ENCODE measurements at places on chromosomes 5 and 9.

DNA sequence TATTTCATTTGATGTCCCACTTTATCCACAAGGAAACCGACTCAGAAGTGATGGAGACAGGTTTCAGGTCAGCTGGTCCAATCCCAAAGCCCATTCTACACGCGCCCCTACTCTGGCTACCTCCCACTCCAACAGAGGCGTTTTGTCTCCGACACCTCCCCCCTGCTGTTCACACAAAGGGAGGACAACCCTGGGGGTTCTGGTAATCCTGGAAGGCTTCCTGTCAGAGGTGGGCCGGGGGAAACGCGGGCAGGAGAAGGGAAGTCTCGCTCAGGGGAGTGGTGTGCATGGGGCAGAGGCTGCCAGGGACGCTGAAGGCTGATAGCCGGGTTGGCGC, 39.7 kb upstream of the GABRP start:
- no peak for DNase-seq

DNA sequence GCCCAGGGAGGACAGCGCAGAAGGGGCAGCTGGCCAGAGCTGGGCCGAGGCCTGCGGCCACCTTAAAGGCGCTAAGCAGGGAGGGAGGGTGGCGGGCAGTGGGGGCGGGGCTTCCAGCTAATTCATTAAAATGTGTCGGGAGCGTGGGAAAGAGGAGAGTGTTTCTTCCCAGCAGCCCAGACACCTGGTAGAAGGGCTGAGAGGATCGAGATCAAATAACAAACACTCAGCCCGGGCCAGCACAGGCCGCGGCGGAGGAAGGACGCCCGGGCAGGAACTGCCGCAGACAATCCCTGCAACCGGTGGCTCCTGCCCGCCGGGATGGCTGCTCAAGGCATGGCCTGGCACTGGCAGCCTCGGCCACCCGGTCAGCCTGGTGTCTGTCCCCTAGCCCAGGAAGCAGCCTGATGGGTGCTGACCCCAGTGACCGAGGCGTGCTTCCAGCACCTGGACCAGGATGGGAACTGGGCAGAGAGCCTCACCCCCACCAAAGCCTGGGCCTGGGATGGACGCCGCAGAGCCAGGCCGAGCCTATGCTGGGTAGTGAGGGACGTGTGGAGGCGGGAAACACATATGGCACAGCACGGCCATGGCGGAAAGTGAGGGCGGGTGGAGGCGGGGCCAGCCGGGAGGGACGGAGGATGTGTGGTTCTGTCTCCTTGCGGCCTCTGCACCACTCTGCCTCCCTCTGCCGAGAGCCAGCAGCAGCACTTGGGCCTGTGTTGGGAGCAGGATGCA, 3.2 kb upstream of the NRARP start:
- no peak for DNase-seq

DNA sequence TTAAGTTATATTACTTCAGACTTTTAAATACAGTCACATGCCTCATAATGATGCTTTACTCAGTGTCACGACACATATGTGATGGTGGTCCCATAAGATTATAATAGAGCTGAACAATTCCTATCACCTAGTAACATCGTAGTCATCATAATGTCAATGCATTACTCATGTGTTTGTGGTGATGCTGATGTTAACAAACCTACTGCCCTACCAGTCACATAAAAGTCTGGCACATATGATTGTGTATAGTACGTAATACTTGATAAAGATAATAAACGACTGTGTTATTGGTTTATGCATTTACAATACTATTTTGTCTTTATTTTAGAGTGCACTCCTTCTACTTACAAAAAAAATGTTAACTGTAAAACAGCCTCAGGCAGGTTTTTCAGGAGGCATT, 103.7 kb downstream of the PAM start:
- DNase-seq, result peak; percentile 47

DNA sequence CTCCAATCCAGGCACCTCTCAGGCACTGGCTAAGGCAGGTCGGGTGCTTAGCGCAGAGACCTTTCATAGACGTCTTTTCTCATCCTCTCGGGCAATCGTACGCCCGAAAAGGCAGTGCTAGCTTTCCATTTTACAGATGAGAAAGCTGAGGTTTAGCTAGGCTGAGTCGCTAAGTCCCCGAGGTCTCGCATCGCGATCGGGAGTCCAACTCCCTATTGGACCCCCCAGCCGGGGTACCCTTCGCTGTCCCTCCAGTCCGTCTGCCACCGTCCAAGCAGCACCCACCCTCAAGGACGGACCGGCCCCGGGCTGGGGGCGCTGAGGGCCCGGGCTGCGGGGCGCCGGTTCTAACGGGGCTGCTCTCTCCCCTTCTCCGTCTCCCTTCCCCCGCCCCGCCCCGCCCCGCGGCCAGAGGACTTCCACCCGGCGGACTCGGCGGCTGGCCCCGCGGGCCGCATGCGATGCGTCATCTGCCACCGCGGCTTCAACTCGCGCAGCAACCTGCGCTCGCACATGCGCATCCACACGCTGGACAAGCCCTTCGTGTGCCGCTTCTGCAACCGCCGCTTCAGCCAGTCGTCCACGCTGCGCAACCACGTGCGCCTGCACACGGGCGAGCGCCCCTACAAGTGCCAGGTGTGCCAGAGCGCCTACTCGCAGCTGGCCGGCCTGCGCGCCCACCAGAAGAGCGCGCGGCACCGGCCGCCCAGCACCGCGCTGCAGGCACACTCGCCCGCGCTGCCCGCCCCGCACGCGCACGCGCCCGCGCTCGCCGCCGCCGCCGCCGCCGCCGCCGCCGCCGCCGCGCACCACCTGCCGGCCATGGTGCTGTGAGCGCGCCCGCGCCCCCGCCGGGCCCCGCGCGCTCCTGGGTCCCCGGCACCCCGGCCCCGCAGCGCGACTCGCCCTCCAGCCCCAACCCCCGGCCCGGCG, 12.5 kb upstream of the EXOSC2 start:
- DNase-seq, result peak; percentile 31

GRCh38 chr5:68274847-68275651, 59.5 kb downstream of the PIK3R1 start:
- no peak for DNase-seq

- peak; percentile 45 for DNase-seq
These were observed 4.0 kb upstream of the TRAF2 start for GRCh38 chr9:136882109-136882946.

- no peak for DNase-seq
These were observed 580.5 kb downstream of the TLE1 start for GRCh38 chr9:81108821-81109220.

- peak; percentile 51 for DNase-seq
These were observed 129.6 kb downstream of the KCNIP1 start for GRCh38 chr5:170633235-170634081.

- no peak for DNase-seq
These were observed 89.8 kb upstream of the GABRP start for GRCh38 chr5:170693701-170694100.

- DNase-seq, result no peak
These were observed 672.1 kb upstream of the CHD1 start for GRCh38 chr5:99600952-99601351.

- DNase-seq, result no peak
These were observed 8.5 kb downstream of the HNRNPK start for GRCh38 chr9:83971485-83971884.

- DNase-seq, result no peak
These were observed 90.3 kb downstream of the FBXO38 start for GRCh38 chr5:148474025-148474511.

GRCh38 chr5:4700069-4700468, 440.1 kb upstream of the ADAMTS16 start:
- peak; percentile 2 for DNase-seq

DNA sequence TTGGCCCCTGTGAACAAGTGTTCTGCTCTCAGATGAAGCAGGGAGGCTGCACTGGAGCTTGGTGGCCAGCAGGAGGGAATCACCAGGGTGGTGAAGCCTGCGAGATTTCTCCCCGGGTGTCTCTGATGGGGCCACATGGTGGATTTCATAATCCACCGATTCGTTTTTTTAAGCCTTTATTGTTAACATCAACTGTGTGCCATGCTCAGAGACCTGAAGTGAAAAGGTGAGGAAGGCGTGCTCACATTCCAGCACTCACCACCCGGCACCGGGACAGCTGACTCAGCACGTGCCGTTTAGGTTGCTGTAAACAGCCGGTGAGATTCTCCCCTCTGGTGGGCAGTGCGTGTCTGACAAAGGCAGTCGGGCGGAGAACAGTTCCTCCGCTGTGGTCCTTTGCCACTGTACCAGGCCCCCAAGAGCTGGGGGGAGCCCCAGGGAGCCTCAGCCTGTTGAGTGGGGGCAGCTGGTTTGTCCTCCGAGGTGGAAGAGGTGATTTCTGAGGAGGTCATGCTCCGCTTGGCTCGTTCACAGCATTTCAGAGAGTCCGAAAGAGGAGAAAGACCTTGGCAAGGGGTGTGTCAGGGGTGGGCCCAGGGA, 12.7 kb upstream of the AHRR start:
- DNase-seq, result no peak

DNA sequence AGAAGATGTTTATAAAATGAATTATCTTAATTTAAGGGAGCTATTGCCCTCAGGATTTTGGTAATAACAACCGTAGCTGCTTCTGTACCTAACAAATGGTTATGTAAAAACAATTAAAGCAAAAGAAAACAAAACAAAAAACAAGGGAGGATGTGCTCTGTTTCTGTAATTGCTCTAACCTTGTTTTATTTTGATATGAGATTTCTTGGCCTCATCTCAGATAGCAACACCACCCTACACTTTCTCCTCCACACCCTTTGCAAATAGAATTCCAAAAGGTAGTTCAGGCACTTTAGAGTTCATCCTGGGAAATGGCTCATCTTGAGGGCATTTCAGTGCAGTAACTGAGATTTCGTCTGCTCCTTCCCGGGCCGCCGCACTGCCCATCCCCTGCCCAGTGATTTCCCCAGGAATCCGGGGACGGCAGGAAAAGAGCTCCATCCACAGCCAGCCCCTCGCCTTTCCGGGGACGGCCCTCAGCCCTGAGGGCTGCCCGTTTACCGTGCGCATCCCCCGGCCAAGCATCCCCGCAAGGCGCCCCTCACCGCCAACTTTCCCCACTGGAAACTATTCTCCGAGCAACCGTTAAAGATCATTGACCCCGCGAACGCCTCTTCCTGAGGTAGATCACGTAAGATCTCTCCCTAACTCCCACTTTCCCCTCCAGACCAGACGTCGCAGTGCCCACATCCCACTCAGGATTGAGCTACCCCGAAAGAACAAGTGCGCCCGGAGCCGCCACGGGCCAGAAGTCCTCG, 1.2 kb downstream of the FNBP1 start:
- no peak for DNase-seq

- no peak for DNase-seq
These were observed 37.6 kb upstream of the SMAD5 start for GRCh38 chr5:136094913-136095641.

DNA sequence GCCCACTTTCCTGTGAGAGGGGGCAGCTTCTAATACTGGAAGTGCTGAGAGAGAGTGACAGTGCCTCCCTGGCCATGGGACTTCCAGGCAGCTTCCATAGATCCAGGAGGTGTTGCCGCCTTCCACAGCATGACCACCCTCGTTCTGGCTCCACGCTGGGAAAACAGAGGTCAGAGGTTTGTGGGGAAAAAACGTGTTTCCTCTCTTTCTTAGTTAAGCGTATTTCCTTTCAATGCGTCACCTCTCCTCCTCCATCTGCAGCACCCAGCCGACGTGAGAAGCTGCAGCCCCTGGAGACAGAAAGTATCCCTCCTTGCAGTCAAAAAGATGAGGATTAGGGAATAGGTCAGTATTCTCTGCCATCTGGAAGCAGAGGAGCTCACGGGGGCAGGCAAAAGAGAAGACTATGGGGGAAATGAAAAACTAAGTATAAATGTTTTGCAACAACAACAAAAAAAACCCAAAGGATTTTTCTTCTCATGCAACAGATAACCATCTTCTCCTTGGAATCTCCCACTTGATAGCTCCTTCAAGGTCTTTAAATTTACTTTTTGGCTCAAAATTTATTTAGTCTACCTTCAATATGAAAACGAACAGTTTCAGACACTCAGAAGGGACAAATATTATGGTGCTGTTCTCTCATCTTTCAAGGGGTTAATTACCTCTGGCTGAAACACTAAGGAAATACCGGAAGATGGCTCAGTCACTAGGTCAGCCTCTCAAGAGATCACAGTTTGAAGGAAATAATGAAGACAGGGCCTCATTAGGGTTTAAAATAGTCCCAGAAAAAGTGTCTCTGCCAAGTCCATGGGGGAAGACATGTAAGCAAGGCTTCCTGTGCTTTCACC, 38.0 kb downstream of the MTMR12 start:
- peak; percentile 47 for DNase-seq

GRCh38 chr9:87798261-87798833, 72.4 kb downstream of the CTSL start:
- no peak for DNase-seq

DNA sequence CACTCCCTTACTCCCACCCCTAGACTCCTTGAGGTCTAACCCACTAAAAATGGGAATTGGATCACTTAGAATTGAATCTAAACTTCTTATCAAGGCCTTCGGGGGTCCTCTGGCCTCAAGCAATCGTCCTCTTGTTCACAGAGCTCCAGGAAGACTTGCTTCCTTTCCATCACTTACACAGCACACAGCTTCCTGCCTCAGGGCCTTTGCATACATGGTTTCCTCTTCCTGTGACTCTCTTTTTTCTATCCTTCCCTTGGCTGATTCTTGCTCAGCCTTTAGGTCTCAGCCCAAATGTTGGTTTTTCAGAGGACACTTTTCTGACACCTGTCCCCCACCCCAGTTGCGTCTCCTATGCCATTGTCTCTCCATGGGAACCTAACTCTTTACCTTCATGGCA, 50.0 kb upstream of the ALDH1B1 start:
- DNase-seq, result no peak

DNA sequence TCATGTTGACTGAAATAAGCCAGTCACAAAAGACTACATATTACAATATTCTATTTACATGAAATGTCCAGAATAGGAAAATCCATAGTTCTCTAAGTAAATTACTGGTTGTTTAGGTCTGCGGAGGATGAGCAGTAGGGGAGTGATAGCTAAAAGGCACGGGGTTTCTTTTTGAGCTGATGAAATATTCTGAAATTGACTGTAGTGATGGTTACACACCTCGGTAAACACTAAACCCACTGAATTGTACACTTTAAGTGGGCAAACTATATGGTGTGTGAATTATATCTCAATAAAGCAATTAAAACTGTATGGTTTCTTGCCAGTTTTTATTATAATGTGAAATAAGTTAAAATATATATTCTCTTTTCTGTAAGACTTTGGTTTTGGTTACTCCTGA, 77.7 kb upstream of the TMED7 start:
- DNase-seq, result no peak

DNA sequence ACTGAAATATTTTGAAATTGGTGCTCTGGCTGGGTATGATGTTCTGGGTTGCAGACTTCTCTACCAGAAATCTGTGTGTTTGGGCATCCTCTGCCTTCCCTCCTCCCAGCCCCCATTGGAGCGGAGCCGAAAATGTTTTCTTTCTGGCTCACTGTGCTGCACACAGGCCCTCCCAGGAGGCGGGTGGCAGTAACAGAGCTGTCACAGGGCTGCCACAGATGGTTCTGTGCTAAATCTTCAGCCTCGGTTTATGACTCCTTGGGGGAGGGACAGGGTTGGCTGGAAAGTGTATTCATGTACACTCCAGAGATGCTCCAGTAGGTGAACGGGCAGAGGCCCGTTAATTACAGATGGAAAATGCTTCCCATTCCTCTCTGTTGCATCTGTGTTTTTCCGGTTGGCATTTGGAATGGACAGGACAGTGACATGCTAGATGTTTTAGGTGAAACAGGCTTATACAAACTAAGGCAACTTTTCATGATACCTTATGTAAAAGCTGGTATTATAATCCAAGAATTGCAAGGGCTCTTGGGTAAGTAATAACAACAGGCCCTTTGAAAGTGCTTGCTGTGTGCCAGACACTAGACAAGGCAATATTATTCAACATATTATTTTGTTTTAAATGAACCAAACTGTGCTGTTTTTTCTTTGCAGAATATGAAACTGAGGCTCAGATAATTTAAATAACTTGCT, 180.2 kb downstream of the ADCY2 start:
- no peak for DNase-seq

- DNase-seq, result no peak
These were observed 17.1 kb downstream of the NACC2 start for GRCh38 chr9:136078024-136078423.

All from skeletal muscle cell (primary cell).